ENCODE measurements at places on chromosomes 5 and 9.

- peak; percentile 49 for DNase-seq
These were observed 76.3 kb downstream of the AOPEP start for GRCh38 chr9:94802793-94803192.

DNA sequence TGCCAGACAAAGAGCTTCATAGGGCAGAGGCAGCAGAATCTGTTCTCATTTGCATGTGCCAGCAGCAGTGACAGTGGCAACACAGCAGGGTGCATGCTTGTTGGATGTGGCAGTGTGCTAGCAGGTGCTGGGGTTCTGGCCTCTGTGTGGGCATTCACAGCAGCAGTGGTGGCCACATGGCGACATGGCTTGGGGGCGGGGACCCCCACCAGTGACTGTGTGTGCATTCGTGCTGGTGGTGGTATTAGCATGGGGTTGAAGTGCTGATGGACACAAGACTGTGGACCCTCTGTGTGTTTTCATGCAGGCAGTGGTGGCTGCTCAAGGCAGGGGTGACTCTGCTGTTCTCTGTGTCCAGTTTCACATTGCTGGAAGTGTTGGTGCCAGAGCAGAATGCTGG, 183.2 kb upstream of the PDE4D start:
- DNase-seq: no peak

DNA sequence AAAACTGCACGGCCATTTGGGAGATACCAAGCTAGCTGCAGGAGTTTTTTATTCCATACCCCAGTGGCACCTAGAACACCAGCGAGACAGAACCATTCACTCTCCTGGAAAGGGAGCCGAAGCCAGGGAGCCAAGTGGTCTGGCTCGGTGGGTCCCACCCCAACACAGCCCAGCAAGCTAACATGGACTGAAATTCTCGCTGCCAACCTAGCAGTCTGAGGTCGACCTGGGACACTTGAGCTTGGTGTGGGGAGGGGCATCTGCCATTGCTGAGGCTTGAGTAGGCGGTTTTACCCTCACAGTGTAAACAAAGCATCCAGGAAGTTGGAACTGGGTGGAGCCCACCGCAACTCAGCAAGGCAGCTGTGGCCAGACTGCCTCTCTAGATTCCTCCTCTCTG, 108.9 kb upstream of the CHD1 start:
- DNase-seq: peak; percentile 10

GRCh38 chr9:32378496-32378895, 5.9 kb upstream of the ACO1 start:
- DNase-seq: no peak

DNA sequence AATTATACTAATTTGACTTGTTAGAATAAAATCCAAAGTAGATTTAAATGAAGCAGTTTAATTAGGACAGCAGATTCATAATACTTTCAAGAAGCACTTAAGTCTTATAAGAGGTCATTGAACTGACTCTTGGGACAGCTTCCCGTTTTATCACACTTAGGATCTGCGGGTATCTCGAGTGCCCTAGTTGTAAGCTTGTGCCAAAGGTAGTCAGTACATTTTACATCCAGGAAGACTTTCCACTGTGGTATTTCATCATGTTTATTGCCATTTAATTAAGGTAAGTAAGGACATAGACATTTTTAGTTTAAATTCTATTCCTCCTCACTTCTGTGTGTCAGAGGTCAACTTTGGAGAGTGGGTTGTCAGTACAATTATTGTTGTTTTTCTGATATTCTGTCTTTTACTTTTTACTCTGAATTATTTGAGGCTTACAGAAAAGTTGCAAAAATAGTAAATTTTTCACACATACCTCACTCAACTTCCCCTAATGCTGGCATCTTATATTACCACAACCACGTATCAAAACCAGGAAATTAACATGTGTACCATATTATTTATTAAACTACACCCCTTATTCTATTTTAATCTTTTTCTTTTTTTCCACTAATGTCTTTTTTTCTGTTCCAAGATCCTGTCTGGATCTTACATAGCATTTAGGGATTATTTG, 7.5 kb upstream of the ZNF367 start:
- no peak for DNase-seq

DNA sequence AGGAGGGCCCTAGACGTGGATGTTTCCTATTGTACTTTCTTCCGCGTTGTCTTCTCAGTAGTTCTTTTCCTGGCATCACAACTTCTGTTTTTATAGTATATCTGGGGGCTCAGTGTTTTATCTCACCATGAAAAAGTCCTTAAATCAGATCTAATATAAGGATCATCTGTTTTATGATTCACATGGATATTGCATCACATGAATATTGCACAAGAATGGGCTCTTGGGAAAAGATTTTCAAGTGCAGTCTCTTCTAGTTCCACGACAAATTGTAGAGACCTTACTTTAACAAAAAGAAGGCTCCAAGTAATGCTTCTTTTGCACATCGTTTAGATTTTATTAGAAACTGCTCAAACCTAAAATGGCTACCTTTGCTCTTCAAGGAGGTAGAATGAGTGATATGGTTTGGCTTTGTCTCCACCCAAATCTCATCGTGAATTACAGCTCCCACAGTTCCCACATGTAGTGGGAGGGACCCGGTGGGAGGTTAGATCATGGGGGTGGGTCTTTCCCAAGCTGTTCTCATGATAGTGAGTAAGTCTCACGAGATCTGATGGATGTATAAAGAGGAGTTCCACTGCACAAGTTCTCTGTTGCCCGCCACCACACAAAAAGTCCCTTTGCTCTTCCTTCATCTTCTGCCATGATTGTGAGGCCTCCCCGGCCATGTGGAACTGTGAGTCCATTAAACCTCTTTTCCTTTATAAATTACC, 53.7 kb upstream of the FAM120A start:
- DNase-seq: no peak

DNA sequence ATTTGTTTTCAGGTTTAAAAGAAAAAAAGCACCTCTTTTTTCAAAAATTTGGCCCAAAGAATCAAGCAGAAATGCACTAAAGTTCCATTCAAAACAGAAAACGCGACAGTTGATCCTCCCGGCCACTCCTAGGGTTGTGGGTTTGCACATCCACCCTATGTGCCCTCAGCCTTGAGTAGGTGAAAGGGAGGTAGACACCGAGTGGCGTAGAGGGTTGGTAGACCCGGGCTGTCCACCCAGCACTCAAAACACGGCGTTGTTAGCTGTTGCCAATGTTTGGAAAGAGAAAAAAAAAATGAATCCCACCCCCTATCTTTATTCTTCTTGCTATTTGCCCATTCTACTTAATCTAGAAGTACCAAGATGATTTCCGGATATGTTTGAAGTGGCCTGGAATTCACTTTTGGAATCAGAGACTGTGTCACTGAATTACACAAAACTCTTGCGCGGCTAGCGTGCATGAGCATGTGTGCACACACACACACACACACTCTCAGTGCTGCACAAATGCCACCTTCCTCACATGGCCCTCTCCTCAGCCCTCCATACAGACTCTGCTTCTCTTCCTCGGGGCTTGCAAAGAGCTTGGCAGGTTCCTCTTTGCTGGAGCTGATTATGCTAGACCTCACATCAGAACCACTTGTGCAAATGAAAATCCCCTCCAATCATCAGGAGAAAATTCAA, 110.2 kb upstream of the HAND1 start:
- no peak for DNase-seq

- no peak for DNase-seq
These were observed 115.7 kb upstream of the S1PR3 start for GRCh38 chr9:88875400-88876120.

- no peak for DNase-seq
These were observed 302.7 kb downstream of the EPB41L4A start for GRCh38 chr5:112116371-112116770.

DNA sequence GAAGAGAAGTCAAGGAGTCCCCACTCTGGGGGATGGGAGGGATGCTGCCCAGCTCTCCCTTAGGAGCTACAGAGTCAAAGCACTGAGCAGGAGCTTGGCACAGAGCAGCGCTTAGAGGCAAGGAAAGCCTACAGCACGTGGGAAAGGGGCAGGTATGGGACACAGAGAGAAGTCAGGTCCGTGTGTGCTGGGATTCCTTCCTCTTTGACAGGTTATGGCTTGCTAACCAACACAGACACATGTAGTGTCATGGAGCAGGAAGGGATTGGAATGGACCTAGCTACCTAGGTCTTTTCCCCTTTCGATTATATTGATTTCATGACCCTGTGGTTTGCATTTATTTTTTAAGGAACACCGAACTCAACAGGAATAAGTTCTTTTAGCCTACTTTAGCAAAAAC, 208.5 kb upstream of the TUT7 start:
- DNase-seq: no peak

GRCh38 chr5:149811453-149811852, 81.3 kb downstream of the PPARGC1B start:
- DNase-seq: no peak

GRCh38 chr5:58149746-58150145, 310.1 kb downstream of the PLK2 start:
- no peak for DNase-seq

DNA sequence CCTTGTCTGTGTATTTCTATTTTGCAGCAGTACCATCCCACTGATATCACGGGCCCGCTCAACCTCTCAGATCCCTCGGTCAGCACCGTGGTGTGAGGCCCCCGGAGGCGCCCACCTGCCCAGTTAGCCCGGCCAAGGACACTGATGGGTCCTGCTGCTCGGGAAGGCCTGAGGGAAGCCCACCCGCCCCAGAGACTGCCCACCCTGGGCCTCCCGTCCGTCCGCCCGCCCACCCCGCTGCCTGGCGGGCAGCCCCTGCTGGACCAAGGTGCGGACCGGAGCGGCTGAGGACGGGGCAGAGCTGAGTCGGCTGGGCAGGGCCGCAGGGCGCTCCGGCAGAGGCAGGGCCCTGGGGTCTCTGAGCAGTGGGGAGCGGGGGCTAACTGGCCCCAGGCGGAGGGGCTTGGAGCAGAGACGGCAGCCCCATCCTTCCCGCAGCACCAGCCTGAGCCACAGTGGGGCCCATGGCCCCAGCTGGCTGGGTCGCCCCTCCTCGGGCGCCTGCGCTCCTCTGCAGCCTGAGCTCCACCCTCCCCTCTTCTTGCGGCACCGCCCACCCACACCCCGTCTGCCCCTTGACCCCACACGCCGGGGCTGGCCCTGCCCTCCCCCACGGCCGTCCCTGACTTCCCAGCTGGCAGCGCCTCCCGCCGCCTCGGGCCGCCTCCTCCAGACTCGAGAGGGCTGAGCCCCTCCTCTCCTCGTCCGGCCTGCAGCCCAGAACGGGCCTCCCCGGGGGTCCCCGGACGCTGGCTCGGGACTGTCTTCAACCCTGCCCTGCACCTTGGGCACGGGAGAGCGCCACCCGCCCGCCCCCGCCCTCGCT, 1.9 kb downstream of the LRRC26 start:
- no peak for DNase-seq

DNA sequence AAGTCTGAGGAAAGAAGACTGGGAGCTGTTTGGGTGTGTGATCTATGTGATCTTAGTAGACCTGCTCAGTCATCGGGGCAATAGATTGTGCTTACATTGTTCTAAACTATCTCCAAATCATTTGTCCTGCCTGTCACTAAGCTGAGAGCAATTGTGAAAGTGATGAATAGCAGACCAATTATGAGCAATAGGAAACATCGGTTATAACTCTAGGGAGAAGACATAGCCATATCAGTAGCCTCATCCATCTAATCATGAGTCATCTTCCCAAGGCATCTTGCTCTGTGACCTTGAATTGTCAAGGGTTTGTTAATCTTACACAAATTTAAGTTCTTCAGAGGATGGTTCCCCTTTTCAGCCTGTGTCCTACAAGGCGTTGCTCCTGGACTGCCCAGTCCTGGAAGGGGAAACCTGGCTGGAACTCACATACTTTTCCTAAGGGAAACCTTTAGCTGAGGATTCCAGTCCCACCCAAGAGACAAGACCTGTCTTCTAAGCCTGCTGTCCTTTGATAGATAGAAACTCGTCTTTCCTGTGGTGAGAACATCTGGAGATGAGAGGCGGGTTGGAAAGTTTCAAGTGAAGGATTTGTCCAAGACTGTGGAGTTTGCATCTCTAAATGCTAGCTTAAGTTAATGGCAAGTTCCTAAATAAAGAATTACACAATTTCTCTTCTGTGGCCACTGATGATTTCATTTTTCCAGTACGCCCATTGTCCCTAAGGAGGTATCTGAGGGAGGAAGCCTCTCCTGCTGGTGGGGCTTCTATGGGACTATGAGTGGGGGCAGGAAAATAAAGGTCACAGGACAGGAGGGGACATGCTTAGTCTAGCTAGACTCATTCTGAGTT, 53.9 kb upstream of the TRIM32 start:
- DNase-seq: no peak

GRCh38 chr9:16069671-16070454, 517.0 kb downstream of the CCDC171 start:
- no peak for DNase-seq

- no peak for DNase-seq
These were observed 27.1 kb upstream of the CTXN3 start for GRCh38 chr5:127621601-127622325.
